CD8-positive, alpha-beta memory T cell (primary cell): ENCODE measurements at places on chromosomes 4 and X. TPM values are rescaled to one million over a fixed set of nuclear protein-coding genes. Genes with fewer than 3 reads are reported as not detected.

Gene SHISA3
- total RNA-seq, result not detected

Gene SSX4B
- not detected for total RNA-seq

Gene CT45A10
- total RNA-seq, result not detected

Gene P2RY10
- total RNA-seq, result 66.4 TPM

Gene ADH7
- total RNA-seq, result not detected

Gene CXCL3
- not detected for total RNA-seq

Gene KLHL34
- 0.27 TPM for total RNA-seq

Gene FGG
- not detected for total RNA-seq

Gene ADRA2C
- total RNA-seq, result not detected

Gene PRR32
- total RNA-seq, result not detected

Gene SMR3B
- total RNA-seq, result not detected

Gene COPS4
- 38.5 TPM for total RNA-seq

Gene MAGEA4
- not detected for total RNA-seq

Gene SPANXA1
- total RNA-seq, result not detected

Gene PROM1
- total RNA-seq, result 0.72 TPM

Gene SLC25A53
- total RNA-seq, result 8.5 TPM

Gene TMPRSS11F
- total RNA-seq, result not detected

Gene GAGE12F
- not detected for total RNA-seq

Gene FRMD7
- not detected for total RNA-seq

Gene CXCL6
- total RNA-seq, result not detected

Gene NLGN4X
- not detected for total RNA-seq

Gene EREG
- total RNA-seq, result not detected

Gene PNMA5
- total RNA-seq, result not detected

Gene ITGB1BP2
- 3.7 TPM for total RNA-seq

Gene CHIC1
- 7.7 TPM for total RNA-seq

Gene GABRQ
- not detected for total RNA-seq

Gene GLOD5
- total RNA-seq, result not detected

Gene FAM9B
- not detected for total RNA-seq

Gene SLC4A4
- 1.2 TPM for total RNA-seq

Gene HDAC8
- total RNA-seq, result 17.3 TPM

Gene PPA2
- 113 TPM for total RNA-seq

Gene BST1
- total RNA-seq, result 0.44 TPM

Gene STBD1
- total RNA-seq, result not detected

Gene TEX13A
- not detected for total RNA-seq

Gene SAGE1
- total RNA-seq, result not detected

Gene POU4F2
- not detected for total RNA-seq

Gene VSIG4
- 0.68 TPM for total RNA-seq

Gene ARHGAP36
- total RNA-seq, result not detected

Gene RPS6KA6
- total RNA-seq, result 0.35 TPM

Gene H2BW2
- not detected for total RNA-seq

Gene APELA
- total RNA-seq, result not detected

Gene SLC6A14
- total RNA-seq, result not detected

Gene GUCY1B1
- total RNA-seq, result 0.18 TPM

Gene GSTCD
- total RNA-seq, result 20.5 TPM

Gene VEGFD
- total RNA-seq, result not detected

Gene KLB
- total RNA-seq, result not detected

Gene P2RY8
- 47.1 TPM for total RNA-seq

Gene MAGEA2B
- not detected for total RNA-seq

Gene HS6ST2
- total RNA-seq, result 0.09 TPM

Gene MSL3
- 34.6 TPM for total RNA-seq

Gene STAP1
- total RNA-seq, result 1.1 TPM

Gene GPC3
- total RNA-seq, result not detected

Gene TACC3
- total RNA-seq, result 124 TPM

Gene IL21
- 3.1 TPM for total RNA-seq
